ENCODE measurements at places on chromosomes 4 and X.

DNA sequence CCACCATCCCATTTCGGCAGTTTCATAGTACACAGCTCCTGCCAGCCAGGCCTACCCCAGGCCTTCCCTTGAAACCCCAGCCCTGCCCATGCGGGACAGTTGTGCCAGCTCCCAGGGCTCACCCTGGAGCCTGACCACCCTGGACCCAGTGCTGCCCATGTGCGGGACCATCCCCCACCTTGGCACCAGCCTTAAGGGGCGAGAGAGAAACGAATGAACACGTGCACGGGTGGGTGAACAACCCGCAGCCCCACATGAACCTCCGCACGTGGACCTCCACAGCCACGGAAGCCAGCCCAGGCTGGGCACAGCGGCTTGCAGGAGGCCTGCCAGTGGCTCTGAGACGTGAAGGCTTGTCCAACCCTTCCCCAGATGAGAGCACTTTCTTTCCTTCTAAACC is 76.0 kb upstream of the MXD4 start:
- DNase-seq = no peak

DNA sequence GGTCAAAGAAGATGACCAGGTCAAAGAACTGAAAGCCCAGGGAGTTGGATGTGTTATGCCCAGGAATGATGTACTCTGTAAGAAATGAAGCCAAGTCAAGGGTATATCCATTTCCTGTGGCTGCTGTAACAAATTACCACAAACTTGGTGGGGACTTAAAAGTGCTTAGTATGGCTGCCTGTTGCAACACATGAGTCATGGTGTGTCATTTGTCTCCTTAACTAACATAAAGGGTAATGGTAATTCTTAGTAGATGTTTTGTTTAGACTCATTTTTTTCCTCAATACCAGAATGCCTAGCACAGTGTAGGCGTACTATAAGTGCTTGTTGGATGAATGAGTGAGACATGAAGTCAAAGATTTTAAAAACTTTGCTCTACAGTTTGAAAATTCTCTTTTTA is 45.7 kb downstream of the SYTL5 start:
- no peak for DNase-seq

- no peak for DNase-seq
These were observed 586.4 kb downstream of the PRR32 start for GRCh38 chrX:127405946-127406345.

DNA sequence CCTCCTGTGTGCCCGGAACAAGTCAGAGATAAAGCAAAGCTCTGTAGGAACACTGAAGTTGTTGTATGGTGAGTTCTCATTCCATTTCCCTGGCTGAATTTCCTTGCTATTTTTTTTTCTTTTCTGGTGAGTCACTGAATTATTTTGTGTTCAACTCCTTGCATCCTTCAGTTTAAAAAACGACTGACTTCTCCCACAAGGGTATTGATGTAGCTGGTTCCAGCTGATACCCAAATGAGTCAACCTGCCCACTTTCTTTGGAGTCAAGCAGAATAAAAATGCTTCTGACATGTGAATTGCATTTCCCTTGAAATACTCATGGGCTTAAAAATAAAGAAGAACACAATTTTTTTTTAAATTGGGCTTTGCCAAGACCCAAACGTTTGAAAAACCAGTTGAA is 85.5 kb downstream of the SHOX start:
- no peak for DNase-seq

GRCh38 chrX:22652596-22652995 is 347.2 kb upstream of the DDX53 start:
- no peak for DNase-seq

DNA sequence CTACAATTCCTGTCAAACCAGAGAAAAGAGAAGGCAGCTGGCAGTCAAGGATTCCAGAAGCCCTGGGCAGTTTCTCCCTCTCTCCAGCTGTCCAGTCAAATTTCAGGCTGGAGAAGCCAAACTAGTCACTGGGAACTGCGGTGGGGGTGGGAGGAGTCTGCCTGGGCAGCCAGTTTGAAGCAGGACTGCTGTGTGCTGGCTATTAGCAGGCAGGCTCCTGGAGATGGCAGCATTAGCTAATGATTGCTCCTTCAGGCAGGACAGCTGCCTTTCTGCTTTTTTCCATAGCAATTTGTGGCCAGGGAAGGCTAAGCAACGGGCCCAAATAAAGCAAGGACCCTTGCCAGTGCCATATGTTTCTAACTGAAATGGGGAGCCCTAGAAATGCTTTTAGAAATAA is 44.7 kb upstream of the FGF13 start:
- no peak for DNase-seq

- no peak for DNase-seq
These were observed 103.7 kb upstream of the KLF3 start for GRCh38 chr4:38560340-38560739.

GRCh38 chr4:26206999-26207398 is 113.8 kb upstream of the RBPJ start:
- DNase-seq = no peak

GRCh38 chr4:83149865-83150652 is 35.5 kb upstream of the PLAC8 start:
- no peak for DNase-seq

- no peak for DNase-seq
These were observed 52.1 kb upstream of the CDKN2AIP start for GRCh38 chr4:183392377-183392776.

- no peak for DNase-seq
These were observed 1.7 kb downstream of the EIF1AX start for GRCh38 chrX:20139966-20140365.

GRCh38 chr4:11622961-11623725 is 194.4 kb upstream of the HS3ST1 start:
- no peak for DNase-seq

GRCh38 chrX:46589977-46590723 is 16.6 kb downstream of the CHST7 start:
- no peak for DNase-seq

- no peak for DNase-seq
These were observed 13.6 kb downstream of the LDB2 start for GRCh38 chr4:16884673-16885460.

GRCh38 chr4:152697284-152698088 is 17.7 kb upstream of the TMEM154 start:
- DNase-seq = no peak

DNA sequence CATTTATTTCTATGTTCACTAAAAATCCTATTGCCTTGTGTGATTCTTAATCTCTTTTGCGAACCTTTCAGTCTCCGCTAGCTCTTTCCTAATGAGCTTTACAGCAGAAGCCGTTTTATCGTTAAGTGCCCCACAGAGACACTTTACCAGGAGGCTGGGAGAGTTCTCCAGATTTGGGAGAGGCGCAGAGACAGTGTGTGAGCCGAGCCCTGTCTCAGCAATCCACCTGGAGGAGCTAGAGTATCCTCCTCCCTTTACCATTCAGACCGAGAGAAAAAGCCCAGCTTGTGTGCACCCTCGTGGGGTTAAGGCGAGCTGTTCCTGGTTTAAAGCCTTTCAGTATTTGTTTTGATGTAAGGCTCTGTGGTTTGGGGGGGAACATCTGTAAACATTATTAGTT is 54.9 kb upstream of the MTM1 start:
- DNase-seq = no peak

GRCh38 chr4:128290526-128290925 is 2.9 kb upstream of the PGRMC2 start:
- no peak for DNase-seq

DNA sequence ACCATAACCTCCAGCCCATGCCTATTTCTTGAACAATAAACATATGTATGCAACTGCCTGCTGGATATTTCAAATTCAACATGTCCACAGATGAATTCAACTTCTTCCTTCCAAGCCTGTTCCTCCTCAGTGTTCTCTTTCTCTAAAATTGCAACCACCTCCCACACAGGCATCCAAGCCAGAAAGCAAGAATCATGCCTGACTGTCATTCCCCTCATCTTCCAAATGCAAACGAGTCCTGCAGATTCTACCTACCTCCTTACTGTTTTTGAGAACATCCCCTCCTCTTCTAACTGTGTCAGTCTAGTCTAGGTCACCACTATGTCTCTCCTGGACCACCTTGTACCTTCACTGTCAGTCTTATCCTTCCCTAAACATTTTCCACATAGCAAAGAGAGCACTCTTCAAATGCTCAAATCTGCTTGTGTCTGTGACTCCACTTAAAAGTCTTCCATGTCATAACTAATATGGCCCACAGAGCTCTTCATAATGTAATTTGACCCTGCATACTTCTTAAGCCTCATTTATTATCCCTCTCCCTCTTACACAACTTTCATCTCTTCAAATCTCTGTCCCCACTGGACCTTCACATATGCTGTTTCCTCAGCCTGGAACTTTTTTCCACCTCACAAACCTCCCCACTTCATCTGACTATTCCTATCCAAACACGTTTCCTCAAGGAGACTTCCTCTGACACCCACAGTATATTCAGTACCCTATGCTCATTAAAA is 25.7 kb downstream of the MAPK10 start:
- DNase-seq = no peak

DNA sequence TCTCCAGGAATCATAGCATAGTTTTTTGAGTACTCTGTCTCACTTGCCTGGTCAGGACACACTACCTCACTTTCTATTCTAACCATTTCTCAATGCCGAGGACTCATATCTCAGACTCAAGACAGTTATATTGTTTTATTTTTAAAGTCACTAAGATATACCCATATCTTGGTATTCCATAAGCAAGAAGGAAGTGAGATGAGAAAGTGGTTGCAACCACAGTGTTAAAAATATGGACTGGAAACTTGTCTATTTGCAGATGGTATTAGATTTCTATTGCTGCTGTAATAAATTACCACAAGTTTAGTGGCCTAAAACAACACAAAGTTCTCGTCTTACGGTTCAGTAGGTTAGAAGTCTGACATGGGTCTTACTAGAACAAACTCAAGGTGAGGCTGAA is 344.8 kb upstream of the MAGEB2 start:
- no peak for DNase-seq

GRCh38 chr4:152486429-152487389 is 49.2 kb downstream of the FBXW7 start:
- DNase-seq = no peak

- DNase-seq = no peak
These were observed 48.6 kb downstream of the MAGEA9 start for GRCh38 chrX:149830192-149830873.

DNA sequence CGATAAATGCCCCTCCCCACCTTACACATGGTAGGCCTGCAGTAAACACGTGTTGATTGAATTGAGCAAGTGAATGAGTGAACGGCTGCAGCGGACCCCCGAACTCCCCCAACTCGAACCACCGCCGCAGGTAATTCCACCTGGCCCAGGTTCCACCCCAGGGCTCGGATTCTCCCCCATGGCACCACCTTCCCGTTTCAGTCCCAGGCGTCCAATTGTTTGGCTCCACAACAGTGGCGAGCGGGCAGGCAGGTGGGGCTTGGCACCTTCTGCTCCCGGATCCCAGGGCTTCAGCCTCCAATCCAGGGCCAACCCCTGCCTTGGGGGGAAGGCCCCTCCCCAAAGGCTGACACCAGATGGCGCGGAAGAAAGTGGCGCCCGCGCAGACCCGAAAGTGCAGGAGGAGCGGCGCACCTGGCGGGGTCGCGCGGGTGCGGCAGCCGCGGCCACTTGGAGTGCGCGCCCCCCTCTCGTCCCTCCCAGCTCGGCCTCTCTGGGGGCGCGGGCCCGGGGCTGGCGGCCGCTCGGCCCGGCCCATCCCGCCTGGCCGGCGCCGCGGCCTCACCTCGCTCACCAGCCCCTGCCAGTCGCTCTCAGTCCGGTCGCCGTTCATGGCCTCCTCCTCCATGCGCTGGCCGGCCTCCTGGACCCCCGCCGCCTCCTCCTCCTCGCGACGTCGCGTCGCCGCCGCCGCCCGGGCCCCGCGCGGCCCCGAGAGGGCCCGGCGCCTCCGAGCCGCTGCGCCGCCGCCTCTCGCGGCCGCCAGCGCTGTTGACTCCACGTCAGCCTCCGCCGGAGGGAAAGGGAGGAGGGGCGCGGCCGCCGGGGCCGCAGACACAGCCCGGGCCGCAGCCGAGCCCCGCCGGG is at the start of gene CCDC149:
Gene CCDC149 (minus strand): TSS at position 791 of the 867 bp plus-strand sequence. CDS start 178 bp downstream, at position 613.
- no peak for DNase-seq

- no peak for DNase-seq
These were observed 28.5 kb upstream of the HGFAC start for GRCh38 chr4:3413217-3413671.

DNA sequence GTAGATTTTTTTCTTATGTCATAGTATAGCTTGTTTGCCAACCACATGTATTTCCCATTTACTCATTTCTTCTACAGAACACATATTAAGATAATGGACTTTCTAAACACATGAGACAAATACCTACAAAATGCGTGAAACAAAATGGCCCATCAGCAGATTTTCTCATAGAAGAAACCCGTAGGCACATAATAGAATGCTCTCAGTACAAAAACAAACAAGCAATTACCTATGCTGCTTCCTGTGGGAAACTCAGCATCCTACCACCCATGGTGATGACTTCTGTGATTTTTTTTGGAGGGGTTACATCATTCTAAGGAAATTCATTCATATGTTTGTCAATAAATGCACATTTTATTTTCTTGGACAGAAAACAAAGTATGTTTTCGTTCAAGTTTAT is 343.6 kb downstream of the SPRY1 start:
- no peak for DNase-seq

GRCh38 chr4:144338834-144339233 is 198.3 kb upstream of the GYPA start:
- no peak for DNase-seq

DNA sequence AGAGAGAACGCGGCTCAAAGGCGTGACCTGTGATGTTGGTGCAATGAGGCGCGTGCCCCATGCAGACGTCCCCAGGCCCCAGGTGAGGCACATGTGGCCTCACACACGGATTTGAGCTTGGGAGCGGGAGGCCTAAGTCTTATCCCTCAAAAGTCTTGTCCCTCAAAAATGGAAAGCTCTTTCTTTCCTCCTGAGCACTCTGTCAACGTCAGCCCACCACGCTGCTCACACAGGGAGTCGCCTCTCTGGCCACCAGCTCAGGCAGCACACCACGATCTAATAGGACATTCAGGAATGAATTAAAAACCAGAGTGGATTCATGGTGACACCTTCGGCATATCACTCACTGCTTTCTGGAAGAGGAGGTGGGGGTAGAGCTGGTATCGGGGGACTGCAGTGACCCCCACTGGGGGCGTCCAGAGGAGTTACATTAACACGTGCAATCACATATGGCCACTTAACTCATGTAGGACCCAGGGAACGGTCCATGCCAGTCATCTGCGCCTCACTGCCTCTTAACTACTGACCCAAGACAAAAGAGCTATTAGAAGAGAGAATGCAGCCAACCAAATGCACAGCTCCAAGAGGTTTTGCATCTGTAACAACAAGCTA is 21.9 kb upstream of the CYP4V2 start:
- no peak for DNase-seq

- no peak for DNase-seq
These were observed 72.0 kb upstream of the TSPAN7 start for GRCh38 chrX:38489341-38489740.

- DNase-seq = no peak
These were observed 2407.1 kb downstream of the ARAP2 start for GRCh38 chr4:33837043-33837838.

DNA sequence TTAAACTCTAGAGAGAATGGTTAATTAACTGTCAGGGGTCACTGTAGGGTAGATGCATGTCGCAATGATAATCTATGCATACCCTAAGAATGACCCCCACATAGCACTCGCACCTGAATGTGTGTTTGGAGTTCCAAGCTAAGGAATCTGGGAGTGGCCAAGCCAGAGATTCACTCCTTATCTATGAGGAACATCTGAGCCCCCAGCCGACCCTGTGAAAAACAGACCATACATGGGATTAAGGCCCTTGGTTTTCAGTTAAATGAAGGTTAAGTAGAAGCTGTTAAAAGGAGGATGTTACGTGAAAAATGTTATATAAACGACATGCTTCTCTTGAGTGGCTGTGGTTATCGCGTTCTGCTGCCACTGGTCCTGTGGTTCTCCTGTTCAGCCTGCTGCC is 147.2 kb downstream of the RELL1 start:
- DNase-seq = no peak

Measured in activated CD4-positive, alpha-beta T cell treated with anti-CD3 and anti-CD28 coated beads for 1 hour (primary cell).